ENCODE measurements at places on chromosomes 11 and 22.

GRCh38 chr11:81989093-81989492, 744.6 kb downstream of the FAM181B start:
- no peaks in the 10 kb centered on the region for H3K4me1 ChIP-seq
- H3K27me3 ChIP-seq = no peaks in the 10 kb centered on the region
- no peak for DNase-seq
- H3K36me3 ChIP-seq = no peaks in the 10 kb centered on the region
- no peak overlapping the region for H3K4me3 ChIP-seq

- no peaks in the 10 kb centered on the region for H3K36me3 ChIP-seq
- no peak for DNase-seq
- no peaks in the 10 kb centered on the region for H3K27me3 ChIP-seq
- no peak overlapping the region for H3K27ac ChIP-seq
- H3K4me3 ChIP-seq = no peak overlapping the region
Observed at GRCh38 chr11:5335170-5335569, 8.2 kb downstream of the OR51B5 start.

GRCh38 chr11:73059915-73060314, 82.2 kb downstream of the FCHSD2 start:
- H3K4me1 ChIP-seq = no peaks in the 10 kb centered on the region
- H3K4me3 ChIP-seq = no peak overlapping the region
- H3K27ac ChIP-seq = no peak overlapping the region

DNA sequence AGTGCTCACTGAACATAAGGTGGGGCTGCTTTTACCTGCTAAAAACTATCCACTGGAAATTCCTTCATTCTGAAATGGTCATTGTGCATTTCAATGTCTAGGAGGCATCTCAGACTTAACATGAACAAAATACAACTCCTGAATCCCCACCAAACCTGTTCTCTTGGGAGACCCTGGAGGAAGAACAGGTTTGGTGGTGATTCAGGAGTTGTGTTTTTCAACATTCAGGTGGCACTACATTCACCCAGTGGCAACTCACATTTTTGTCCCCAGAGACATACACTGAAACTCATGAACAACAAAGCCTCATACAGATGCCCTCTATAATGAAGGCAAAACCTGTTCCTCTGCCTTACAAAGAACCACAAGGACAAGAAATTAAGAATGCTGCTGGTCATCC, 64.3 kb upstream of the CYP2D6 start:
- no peak overlapping the region for H3K27ac ChIP-seq
- no peak overlapping the region for H3K4me3 ChIP-seq
- no peak for DNase-seq
- no peaks in the 10 kb centered on the region for H3K27me3 ChIP-seq

DNA sequence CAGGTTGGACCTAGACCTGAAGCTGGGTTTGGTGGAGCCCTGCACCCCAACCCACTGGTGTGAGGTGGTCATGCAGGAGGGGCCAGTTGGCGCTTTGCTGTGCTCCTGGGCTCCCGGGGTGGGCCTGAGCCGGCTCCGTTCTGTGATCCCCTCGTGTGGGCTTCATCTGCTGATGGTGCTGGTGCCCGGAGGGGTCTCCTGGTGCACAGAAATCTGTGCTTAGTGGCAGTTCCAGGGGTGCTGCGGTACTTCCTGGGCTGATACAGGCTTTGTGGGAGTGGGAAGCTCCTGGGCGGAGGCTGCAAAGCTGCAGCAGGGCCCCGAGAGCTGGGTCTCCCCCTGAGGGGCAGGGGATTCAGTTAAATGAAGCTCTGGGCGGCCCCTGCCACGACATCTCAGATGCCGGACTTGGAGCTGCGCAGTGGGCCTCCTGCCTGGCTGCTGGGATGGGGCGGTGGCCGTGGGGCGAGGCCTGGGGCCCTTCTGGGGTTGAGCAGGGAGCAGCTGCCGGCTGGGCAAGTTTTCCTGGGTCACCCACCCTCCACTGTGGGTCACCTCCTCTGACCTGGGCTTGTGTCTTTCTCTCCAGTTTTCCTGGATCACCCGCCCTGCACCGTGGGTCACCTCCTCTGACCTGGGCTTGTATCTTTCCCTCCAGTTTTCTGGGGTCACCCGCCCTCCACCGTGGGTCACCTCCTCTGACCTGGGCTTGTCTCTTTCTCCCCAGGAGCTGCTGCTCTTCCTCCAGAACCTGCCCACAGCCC, 410.5 kb downstream of the TBC1D22A start:
- H3K4me3 ChIP-seq = no peak overlapping the region
- no peaks in the 10 kb centered on the region for H3K27me3 ChIP-seq
- H3K4me1 ChIP-seq = no peaks in the 10 kb centered on the region
- H3K27ac ChIP-seq = no peak overlapping the region
- DNase-seq = peak; percentile 30

DNA sequence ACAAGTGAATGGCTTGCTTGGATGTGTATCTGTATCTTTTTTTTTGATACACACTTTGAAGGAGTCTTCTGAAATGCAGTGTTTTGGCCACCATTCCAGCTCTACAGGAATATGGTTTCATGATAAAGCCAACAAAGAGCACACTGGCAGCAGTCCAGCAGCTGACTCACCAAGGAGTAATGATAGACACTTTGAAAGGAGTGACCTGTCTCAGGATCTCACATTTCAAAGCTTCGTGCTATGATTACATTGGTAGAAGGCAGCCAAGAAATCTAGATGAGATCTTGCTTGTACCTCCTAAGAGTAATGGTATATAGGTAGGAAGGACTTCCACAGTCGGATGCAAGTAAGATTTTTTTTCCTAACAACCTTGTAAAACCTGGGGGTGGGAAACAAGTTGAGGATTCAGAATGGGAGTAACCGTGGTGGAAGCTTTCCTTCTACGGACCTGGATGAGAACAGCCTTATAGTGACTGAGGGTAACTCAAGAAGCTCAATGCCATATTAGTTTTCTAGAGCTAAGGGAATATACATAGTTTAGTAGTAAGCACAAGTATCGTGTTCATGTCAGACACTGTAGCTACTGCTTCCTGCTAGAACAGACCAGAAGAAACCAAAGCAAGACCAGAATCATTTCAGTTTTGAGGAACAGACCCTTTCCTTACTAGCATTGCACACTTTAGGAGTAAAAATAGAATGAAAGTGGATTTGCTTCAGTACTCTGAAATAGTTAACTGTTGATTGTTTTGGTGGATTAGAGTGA, 25.0 kb downstream of the MTMR3 start:
- peak overlapping the region; percentile 43 for H3K4me3 ChIP-seq
- no peaks in the 10 kb centered on the region for H3K36me3 ChIP-seq
- H3K27ac ChIP-seq = peak overlapping the region; percentile 74
- peaks cover 90% of the 10 kb centered on the region for H3K4me1 ChIP-seq

- DNase-seq = no peak
- peak overlapping the region; percentile 81 for H3K27ac ChIP-seq
Observed at GRCh38 chr11:65116370-65117205, 913 bp downstream of the ZNHIT2 start.

GRCh38 chr11:6572215-6572614, 31.2 kb downstream of the RRP8 start:
- H3K4me1 ChIP-seq = peaks cover 23% of the 10 kb centered on the region
- H3K27ac ChIP-seq = no peak overlapping the region
- H3K36me3 ChIP-seq = no peaks in the 10 kb centered on the region
- no peak overlapping the region for H3K4me3 ChIP-seq
- no peaks in the 10 kb centered on the region for H3K27me3 ChIP-seq
- no peak for DNase-seq

DNA sequence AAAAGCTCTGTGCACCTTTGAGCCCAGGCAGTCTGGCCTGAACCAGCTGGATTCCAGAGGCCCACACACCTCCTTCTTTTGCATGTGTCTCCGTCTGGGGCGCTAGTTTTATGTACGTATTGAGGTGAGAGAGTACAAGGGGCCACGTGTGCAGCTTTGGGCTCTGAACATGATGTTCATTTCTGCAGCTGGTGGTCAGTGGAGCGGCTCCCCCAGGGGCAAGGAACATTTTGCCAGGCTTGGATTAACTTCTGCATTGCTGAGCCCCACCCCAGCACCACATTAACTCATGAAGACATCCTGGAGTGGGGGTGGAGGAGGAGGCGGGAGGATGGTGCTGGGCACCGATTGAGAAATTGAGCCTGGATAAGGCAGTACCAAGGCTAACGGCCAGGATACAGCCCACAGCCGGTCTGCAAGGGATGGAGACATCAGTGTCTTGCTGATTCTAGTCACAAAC, 13.8 kb downstream of the USP2 start:
- no peaks in the 10 kb centered on the region for H3K36me3 ChIP-seq
- peaks cover 85% of the 10 kb centered on the region for H3K4me1 ChIP-seq
- DNase-seq = no peak
- no peaks in the 10 kb centered on the region for H3K27me3 ChIP-seq
- peak overlapping the region; percentile 11 for H3K4me3 ChIP-seq
- H3K27ac ChIP-seq = peak overlapping the region; percentile 97

DNA sequence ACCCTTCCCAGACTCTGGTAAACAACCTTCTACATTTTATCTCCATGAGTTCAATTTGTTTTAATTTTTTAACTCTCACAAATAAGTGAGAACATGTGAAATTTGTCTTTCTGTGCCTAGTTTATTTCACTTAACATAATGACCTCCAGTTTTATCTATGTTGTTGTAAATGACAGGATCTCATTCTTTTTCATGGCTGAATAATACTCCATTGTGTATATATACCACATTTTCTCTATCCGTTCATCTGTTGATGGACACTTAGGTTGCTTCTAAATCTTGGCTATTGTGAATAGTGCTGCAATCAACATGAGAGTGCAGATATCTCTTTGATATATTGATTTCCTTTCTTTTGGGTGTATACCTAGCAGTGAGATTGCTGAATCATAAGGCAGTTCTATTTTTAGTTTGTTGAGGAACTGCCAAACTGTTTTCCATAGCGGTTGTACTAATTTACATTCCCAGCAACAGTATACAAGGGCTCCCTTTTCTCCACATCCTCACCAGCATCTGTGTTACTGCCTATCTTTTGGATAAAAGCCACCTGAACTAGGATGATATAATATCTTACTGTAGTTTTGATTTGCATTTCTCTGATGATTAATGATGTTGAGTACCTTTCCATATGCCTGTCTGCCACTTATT, 93.9 kb downstream of the ATG16L2 start:
- no peak overlapping the region for H3K27ac ChIP-seq
- DNase-seq = no peak
- H3K27me3 ChIP-seq = no peaks in the 10 kb centered on the region
- no peaks in the 10 kb centered on the region for H3K4me1 ChIP-seq

GRCh38 chr11:88421530-88421929, 84.0 kb upstream of the CTSC start:
- no peaks in the 10 kb centered on the region for H3K4me1 ChIP-seq
- no peak overlapping the region for H3K4me3 ChIP-seq
- peak overlapping the region; percentile 43 for H3K27ac ChIP-seq
- H3K36me3 ChIP-seq = no peaks in the 10 kb centered on the region
- no peak for DNase-seq
